Tongue (tissue), 3 donors: ENCODE measurements at places on chromosomes 5 and 9. TPM values are rescaled to one million over a fixed set of nuclear protein-coding genes. Genes with fewer than 3 reads are reported as not detected.

Gene PCA3
- total RNA-seq = 0.62 TPM

Gene PCDHGC3
- total RNA-seq = 104 TPM

Gene PCDHGB7
- 10.3 TPM for total RNA-seq

Gene TMEM203
- 38.3 TPM for total RNA-seq

Gene STK32A
- 0.62 TPM for total RNA-seq

Gene FRMPD1
- 3.3 TPM for total RNA-seq

Gene SELENOP
- 185 TPM for total RNA-seq

Gene RGMB
- total RNA-seq = 61.5 TPM

Gene SOHLH1
- total RNA-seq = not detected

Gene IFNA10
- total RNA-seq = not detected

Gene DPH7
- 26.0 TPM for total RNA-seq

Gene NKD2
- 7.3 TPM for total RNA-seq

Gene NPR3
- total RNA-seq = 59.3 TPM

Gene CDC25C
- total RNA-seq = 4.4 TPM

Gene PRDM9
- total RNA-seq = not detected

Gene STPG3
- not detected for total RNA-seq

Gene IFNA13
- total RNA-seq = not detected

Gene TAF11L3
- total RNA-seq = not detected

Gene PCDHB3
- total RNA-seq = 3.7 TPM

Gene UBE2QL1
- total RNA-seq = 2.3 TPM

Gene LURAP1L
- total RNA-seq = 7.2 TPM

Gene PCDHB6
- 0.82 TPM for total RNA-seq

Gene SVEP1
- 26.4 TPM for total RNA-seq

Gene PLEKHG4B
- total RNA-seq = 3.3 TPM

Gene CDH9
- not detected for total RNA-seq

Gene NTNG2
- 1.3 TPM for total RNA-seq

Gene LCN10
- total RNA-seq = not detected

Gene MAML1
- 19.6 TPM for total RNA-seq

Gene ANKRD55
- not detected for total RNA-seq

Gene MYOZ3
- total RNA-seq = 51.5 TPM

Gene GLIPR2
- total RNA-seq = 49.3 TPM

Gene TTC16
- total RNA-seq = not detected

Gene SEMA4D
- 35.8 TPM for total RNA-seq

Gene NMUR2
- total RNA-seq = not detected

Gene MUSK
- 10.8 TPM for total RNA-seq

Gene FAM221B
- not detected for total RNA-seq

Gene PHYKPL
- 39.8 TPM for total RNA-seq

Gene LPAR1
- 61.5 TPM for total RNA-seq

Gene TAF11L10
- total RNA-seq = not detected

Gene SPATA31D4
- total RNA-seq = not detected

Gene ZNF483
- 9.3 TPM for total RNA-seq

Gene TLE4
- total RNA-seq = 27.8 TPM

Gene ZDHHC11
- 25.2 TPM for total RNA-seq

Gene PHF24
- 0.31 TPM for total RNA-seq

Gene PPP1R26
- total RNA-seq = 19.5 TPM

Gene ALDH1A1
- 62.8 TPM for total RNA-seq

Gene PCDHB13
- total RNA-seq = 4.4 TPM

Gene IGIP
- 9.4 TPM for total RNA-seq

Gene FIBCD1
- not detected for total RNA-seq

Gene ACSL6
- total RNA-seq = 2.5 TPM

Gene IL7R
- 0.72 TPM for total RNA-seq

Gene MARCHF11
- total RNA-seq = not detected

Gene COL23A1
- 5.4 TPM for total RNA-seq

Gene SUB1
- total RNA-seq = 252 TPM
